ENCODE measurements at places on chromosomes 4 and X.

- DNase-seq = no peak
Observed at GRCh38 chr4:142262956-142263355, 583.1 kb downstream of the INPP4B start.

DNA sequence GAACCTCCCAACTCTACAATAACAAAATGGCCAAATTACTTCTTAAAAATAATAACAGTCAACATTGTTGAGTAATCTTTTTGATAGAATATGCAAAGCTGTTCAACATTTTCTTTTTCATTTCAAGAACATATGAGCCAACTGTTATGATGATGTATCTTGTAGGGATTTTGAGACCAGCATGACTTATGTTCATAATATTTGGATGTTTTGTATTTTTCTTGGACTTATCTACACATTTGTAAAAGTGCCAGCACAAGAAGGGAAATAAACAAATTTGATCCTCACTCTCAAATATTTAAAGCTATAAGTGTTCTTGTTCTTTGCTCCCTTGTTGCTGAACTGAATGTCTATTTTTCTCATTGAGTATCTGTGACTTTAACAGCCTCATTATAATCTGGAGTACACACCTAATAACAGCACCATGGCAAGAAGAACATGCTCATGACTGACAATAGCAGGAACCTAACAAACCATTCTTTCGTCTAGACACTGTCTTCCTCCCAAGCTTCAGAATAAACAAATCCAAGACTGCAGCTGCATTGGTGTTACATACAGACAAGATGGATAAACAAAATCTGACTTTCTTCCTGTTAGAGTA is 1049.7 kb downstream of the FAT4 start:
- no peak for DNase-seq

DNA sequence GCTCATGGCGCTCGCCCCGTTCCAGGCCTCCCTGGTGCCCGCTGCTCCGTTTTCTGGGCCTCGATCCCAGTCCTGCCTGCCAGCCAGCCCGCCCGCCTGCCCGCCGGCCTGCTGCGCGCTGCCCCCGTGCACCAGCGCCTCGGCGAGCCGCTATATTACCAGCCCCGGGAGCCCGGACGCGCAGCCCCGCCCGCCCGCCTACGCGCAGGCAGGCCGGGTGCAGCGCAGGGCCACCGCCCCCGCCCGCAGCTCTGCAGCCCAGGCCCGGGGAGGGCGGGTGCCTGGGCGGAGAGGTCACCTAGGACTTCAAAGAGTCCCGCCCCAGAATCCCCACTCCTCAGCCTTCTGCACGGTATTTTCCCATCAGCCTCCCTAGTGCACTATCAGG is at the start of gene MAOB:
Gene MAOB, minus strand, starts transcription at position 157 of the 388 bp plus-strand sequence. Its CDS starts 151 bp downstream, at position 6.
- no peak for DNase-seq

GRCh38 chr4:125313497-125313896 is 1.3 kb upstream of the FAT4 start:
- no peak for DNase-seq
